Left lobe of liver (tissue), 2 donors: ENCODE measurements at places on chromosomes 3 and 15.

GRCh38 chr3:40057077-40057476 lies 247.7 kb downstream of the MYRIP start:
- no peak for DNase-seq

- no peak for DNase-seq
Measured at GRCh38 chr15:55282284-55282833, 7.3 kb downstream of the RAB27A start.

DNA sequence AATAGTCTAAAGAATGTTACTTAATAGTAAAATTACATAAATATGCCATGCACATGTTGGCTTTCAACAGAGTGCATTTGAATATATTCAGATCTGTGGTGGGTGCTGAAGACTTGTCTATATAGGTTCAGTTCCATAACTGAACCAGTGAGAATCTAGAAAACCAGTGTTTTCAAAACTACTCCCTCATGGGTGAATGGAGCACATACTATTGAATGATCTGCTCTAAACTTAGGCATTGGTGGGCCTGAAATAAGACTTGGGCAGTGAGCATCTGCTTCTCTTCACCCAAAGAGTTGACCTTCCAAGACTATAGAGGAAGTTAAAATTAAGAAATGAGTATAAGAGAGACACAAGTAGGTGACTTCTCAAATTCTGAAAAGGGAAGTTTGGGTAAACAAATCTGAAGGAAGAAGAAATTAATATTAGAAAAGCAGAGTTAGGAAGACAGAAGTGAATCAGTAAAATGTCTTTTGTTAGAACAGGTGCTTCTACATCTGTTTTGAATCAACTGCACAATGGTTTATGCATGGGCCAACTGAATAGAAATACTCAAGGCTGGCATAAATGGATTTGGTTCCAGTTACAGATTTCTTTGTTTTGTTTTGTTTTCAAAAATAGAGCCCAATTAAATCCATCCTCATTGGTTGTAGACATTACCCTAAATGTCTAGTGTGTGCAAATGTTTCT lies 19.3 kb downstream of the ALCAM start:
- DNase-seq = no peak

GRCh38 chr15:73617301-73617831 lies 15.8 kb downstream of the NPTN start:
- no peak for DNase-seq

- DNase-seq = no peak
Measured at GRCh38 chr3:13414040-13414729, 5.9 kb downstream of the NUP210 start.
